Left renal cortex interstitium (tissue), 4 donors: ENCODE measurements at places on chromosomes 6 and 20. TPM values are rescaled to one million over a fixed set of nuclear protein-coding genes. Genes with fewer than 3 reads are reported as not detected.

HLA-DPA1 gene
- polyA plus RNA-seq: 18.9 TPM

SOX4 gene
- polyA plus RNA-seq: 170 TPM

EMILIN3 gene
- 7.3 TPM for polyA plus RNA-seq

TULP1 gene
- polyA plus RNA-seq: 3.1 TPM

GSTA1 gene
- 12.1 TPM for polyA plus RNA-seq

TRIM10 gene
- polyA plus RNA-seq: 1.3 TPM

COL9A3 gene
- 19.3 TPM for polyA plus RNA-seq

MATN4 gene
- 0.40 TPM for polyA plus RNA-seq

TDP2 gene
- polyA plus RNA-seq: 67.6 TPM

EDN1 gene
- polyA plus RNA-seq: 4.1 TPM

VIP gene
- 0.59 TPM for polyA plus RNA-seq

STX11 gene
- 1.0 TPM for polyA plus RNA-seq

SIRPG gene
- polyA plus RNA-seq: not detected

CAPN11 gene
- polyA plus RNA-seq: 0.38 TPM

SYCP2 gene
- polyA plus RNA-seq: 6.5 TPM

EYS gene
- polyA plus RNA-seq: 0.74 TPM

FILIP1 gene
- 2.8 TPM for polyA plus RNA-seq

PPP1R3G gene
- 3.4 TPM for polyA plus RNA-seq

FAM162B gene
- 8.0 TPM for polyA plus RNA-seq

PNPLA1 gene
- 3.0 TPM for polyA plus RNA-seq

VGLL2 gene
- polyA plus RNA-seq: not detected

APOM gene
- polyA plus RNA-seq: 106 TPM

FNDC11 gene
- polyA plus RNA-seq: 1.6 TPM

NKX2-4 gene
- not detected for polyA plus RNA-seq

ZNF391 gene
- 12.2 TPM for polyA plus RNA-seq
